ENCODE measurements at places on chromosomes 11 and 22.

DNA sequence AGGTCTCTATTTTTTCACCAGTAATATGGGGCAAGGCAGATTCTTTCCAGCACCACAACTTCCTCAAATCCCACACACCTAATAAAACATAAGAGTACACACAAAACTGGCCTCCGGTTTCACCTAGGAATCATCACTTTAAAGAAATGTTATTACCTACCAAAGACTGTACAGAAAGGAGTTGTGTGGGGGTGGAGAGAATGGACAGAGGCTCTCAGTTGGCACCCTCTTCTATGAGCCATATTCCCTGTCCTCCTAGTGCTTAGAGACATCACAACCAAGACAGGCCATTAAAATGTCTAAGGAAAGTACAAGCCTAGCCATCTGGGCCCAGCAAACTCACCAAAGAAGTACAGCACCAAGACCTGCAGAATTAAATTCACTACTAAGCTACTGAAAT is 56.1 kb downstream of the RBFOX2 start:
- no peak for ATAC-seq

DNA sequence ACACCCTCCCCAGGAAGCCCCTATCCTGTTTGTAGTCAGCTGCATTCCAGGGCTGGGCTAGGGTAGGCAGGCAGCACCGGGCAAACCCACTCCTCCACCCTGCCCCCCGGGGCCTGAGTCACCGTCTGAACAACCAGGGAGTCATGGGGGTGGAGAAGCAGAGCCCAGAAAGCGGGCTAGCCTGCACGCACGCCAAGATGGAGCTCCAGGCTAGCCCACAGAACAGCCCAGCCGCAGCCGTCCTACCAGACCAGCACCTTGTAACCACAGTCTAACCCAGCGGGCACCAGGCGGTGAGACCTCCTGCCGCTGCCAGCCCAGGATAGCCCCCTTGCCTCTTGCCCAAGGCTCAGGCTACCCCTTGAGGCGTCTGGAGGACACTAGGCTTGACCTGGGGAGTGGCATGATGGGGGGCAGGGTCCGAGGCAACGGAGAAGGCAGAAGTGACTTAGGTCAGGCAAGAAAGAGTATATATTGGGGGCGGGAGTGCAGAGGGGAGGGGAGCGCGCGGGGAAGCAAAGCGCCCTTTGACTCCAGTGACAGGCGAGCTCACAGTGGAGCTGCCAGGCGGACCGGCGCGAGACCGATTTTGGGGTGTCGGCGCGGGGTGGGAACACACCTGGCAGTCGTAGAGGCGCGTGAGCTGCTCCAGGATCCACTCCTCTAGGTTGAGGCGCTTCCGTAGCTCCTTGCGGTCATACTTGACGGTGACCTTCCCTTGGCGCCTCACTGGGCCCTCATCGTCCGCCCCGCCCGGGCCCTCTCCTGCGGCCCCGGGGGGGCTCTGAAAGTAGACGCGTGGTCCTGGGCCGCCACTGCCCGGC is 734 bp downstream of the PPP1R14B start:
- ATAC-seq, result peak; percentile 34

- peak; percentile 14 for ATAC-seq
These were observed 712 bp downstream of the CERK start for GRCh38 chr22:46737105-46737975.

GRCh38 chr11:107840129-107840484 is 18.5 kb downstream of the SLC35F2 start:
- ATAC-seq, result no peak

- no peak for ATAC-seq
These were observed 1234.7 kb downstream of the TBC1D22A start for GRCh38 chr22:47997052-47997590.

GRCh38 chr22:50148991-50149721 is 21.4 kb upstream of the PANX2 start:
- ATAC-seq, result peak; percentile 93

- ATAC-seq, result no peak
These were observed 1069.6 kb downstream of the BRD1 start for GRCh38 chr22:48757985-48758561.

DNA sequence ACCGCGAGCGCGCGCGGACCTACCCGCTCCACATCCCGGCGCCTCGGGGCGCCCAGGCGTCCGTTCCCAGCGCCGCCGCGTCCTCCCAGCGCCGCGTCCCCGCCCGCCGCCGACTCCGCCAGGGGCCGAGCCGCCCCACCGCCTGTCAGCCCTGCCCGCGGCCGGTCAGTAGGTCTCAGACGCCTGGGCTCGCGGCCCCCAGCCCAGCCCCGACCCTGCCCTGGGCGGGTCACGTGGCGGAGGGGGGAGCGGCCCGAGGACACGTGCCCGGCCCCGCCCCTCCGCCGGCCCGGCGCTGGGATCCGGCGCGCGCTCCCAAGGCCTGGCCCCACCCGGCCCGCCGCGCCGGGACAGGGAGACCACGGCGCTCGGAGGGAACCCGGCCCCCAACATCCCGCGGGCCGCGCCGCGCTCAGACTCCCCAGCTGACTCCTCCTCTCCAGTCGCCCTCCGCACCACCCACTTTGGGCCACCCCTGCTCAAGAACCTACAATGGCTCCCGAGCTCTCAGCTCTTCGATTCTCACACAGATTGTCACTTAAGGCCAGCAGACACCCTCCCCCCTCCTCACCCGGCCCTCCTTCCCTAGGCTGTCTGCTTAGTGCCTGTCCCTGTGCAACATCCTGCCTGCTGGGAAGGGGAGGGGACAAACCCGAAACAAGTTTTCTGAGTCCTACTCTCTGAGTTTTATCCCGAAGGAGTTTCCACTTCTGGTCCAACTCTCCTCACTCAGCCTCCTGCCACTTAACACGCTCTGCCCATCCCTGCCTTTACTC is at the start of gene RAB3IL1:
TSS of gene RAB3IL1 (minus strand) at position 233 of the 776 bp plus-strand sequence. CDS start at position 34, 199 bp downstream.
- ATAC-seq, result peak; percentile 22

GRCh38 chr11:125345421-125346178 is 150.5 kb downstream of the FEZ1 start:
- ATAC-seq, result no peak

All from activated CD4-positive, CD25-positive, alpha-beta regulatory T cell treated with anti-CD3 and anti-CD28 coated beads, Interleukin-2, amount 50 U/mL, for 24 hours (primary cell).